ENCODE measurements at places on chromosomes 11 and 22. TPM values are rescaled to one million over a fixed set of nuclear protein-coding genes. Genes with fewer than 3 reads are reported as not detected.
A peak's percentile ranks its signal among the peaks of the same experiment; 100 is the strongest.

ZNRF3 gene
- 8.3 TPM for total RNA-seq

CYTH4 gene
- total RNA-seq: not detected

PGR gene
- total RNA-seq: 0.27 TPM

ENDOD1 gene
- total RNA-seq: 1.6 TPM

MMP12 gene
- total RNA-seq: not detected

CRYAB gene
- total RNA-seq: 0.64 TPM

PARVA gene
- 15.0 TPM for total RNA-seq

KLHL35 gene
- 41.4 TPM for total RNA-seq

GRCh38 chr11:12174477-12175143 is 64.2 kb downstream of the MICAL2 start:
- DNase-seq: no peak

DNA sequence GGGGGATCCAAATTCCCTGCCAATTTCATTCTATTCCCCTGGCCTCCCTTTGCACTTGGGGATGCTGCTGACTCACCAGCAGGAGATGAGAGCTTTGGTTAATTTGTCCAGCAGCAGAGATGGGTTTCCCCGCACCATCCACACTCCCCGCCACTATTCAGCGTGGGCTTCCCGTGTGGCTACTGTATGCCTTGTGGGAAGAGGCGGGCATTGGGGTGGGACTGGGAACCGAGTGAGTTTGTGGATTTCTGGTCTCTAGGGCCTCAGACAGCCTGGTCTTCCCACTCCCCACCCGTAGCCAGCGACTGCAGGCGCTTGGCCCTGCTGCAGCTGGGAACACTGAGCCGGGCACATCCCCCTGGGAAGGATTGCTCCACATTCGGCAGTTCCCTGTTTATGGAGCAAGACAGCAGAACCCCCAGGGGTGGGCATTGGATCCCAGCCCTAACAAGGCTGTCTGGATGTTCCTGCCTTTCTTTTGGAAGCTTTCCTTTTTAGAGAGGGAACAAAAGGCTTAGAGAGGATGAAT is 23.4 kb downstream of the KIAA1671 start:
- DNase-seq: no peak

GRCh38 chr11:112227471-112227870 is 1.2 kb downstream of the PTS start:
- DNase-seq: no peak

DNA sequence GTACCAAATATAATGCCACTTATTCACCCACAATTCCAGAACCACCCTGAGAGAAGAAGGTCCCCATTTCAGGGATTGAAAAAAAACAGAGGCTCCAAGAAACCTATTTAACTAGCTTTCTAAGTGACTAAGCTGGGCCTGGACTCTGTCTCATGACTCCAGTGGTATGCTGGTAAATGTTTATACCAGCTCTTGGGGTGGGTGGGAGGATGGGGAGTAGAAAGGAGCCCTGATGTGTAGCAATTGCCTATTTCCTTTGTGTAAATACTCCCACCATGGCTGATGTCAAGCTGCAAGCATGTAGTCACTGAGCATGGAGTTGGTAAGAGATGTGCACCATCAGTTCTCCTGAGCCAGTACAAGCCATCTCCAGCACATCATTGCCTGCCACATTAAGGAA is 2.8 kb downstream of the PRG3 start:
- DNase-seq: no peak

GRCh38 chr11:69242266-69242920 is 51.6 kb upstream of the MYEOV start:
- DNase-seq: peak; percentile 43

- no peak for DNase-seq
Measured at GRCh38 chr11:93464927-93465540, 78.2 kb downstream of the SMCO4 start.

GRCh38 chr11:17683377-17684161 is 35.8 kb upstream of the MYOD1 start:
- no peak for DNase-seq

DNA sequence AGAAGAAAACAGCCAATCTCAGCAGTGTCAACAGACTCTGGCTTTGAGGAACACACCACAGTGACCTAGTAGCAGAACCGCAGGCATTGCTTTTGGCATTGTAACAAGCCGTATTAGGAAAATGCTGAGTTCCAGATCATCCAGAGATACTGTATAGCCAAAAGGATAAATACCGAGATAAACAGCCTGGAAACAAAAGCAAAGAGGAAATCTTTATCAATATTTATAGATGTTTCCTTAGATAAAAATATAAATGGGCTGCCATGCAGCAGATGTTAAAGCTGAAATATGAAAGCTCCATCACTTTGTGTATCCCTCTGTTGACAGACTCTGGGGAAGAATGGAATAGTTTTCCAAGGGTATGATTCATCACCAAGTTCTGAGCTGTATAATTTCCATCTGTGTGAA is 98.9 kb upstream of the TP53AIP1 start:
- no peak for DNase-seq

DNA sequence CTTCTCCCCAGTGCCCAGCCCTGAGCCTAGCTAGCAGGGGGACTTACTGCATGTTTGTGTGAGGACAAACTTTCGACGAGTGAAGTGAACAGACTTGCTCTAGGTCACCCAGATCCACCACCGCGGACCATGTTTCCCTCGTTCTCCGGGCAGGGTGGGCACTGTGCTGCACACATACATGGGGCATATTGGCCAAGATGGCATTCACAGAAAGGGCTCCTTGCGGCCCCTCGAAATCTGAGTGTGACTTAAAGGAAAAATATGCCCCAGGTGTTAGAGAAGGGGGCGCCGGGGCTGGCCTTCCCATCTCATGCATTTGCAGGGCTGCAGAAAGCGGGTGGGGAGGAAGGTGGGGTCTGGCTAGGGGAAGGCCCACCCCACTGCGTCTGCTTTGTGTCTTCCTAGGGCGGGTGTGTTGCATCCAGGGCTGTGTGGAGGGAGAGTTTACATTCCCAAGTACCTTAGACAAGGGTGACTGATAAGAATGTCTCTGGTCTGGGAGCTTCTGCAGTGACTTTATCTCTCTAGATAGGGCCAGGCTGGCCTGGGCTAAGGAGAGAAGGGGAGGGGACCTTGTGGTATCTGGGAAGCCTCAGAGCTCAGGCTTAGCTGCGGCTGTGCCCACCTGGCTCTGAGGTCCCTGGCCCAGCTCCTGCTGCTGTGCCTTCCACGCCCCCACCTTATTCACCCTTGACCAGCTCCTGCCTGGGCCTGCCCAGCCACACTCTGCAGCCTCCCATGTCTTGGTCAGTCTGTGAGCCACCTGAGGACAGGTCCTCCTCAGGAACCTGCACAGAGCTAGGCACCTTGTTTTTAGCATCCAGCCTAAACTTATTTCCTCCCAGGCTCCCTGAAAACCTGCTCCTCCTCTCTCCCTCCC is 45.8 kb downstream of the LRRC32 start:
- DNase-seq: no peak

DNA sequence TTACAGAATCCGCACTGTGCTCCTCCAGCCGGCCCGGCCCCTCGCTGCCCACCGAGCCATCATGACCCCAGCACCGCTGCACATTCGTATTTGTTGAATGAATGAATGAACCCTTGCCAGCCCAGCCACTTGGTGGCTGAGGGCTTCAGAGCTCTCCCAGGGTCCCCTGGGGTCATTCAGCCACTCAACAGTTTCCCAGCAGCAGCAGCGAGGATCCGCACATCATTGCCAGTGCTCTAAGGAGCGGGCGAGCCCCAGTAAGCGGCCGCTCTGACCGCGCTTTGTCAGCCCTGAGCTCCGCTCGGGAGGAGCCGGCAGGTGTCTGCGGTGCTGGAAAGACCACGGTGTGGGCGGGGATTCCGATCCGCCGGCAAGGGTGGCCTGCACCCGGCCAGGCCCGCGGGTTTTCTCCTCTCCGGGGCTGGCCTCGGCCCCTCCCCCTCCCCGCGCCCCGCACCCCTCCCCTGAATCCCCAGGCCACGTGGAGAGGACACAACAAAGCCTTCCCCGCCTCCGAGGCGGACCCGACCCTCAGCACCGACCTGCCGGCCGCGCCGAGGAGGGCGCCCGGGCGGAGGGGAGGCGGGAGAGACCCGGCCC is 563 bp downstream of the BID start:
- peak; percentile 77 for DNase-seq

- no peak for DNase-seq
Measured at GRCh38 chr11:47928426-47928825, 51.9 kb upstream of the PTPRJ start.

GRCh38 chr11:2779499-2779980 is 79.7 kb upstream of the KCNQ1OT1 start:
- peak; percentile 22 for DNase-seq

GRCh38 chr22:30562366-30562765 is 12.1 kb downstream of the GAL3ST1 start:
- DNase-seq: no peak

DNA sequence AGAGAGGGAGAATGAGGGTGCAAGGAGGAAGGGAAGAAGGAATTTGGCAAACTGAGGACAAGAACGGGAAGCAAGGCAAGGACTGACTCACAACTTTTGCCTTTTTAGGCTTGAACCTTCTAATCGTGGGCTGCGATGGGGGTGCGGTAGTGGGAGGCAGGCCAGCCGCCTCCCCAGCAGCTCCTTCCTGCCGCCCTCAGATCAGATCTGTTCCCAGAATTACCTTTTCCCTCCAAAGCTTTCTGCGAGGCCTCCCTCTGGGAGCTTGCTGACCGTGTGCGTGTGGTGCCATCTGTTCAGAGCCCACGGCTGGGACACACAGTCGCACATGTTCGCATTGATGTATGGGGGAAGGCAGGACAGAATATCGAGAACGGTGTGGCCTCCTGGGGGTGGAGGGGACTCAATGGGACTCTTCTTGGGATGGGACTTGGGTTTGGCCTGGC is 86.9 kb upstream of the PARVA start:
- DNase-seq: peak; percentile 41

DNA sequence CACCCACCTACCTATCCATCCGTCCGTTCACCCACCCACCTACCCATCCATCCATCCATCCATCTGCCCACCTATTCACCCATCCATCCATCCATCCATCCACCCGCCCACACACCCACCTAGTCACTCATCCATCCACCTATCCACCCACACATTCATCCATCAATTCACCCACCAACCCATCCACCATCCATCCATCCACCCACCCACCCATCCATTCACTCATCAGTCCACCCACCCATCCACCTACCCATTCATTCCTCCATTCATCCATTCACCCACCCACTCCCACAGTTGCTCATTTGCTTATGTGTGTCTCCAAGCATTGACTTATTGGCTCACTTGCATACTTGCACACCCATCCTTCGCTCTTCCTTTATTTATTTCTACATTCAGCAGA is 50.1 kb downstream of the MYO7A start:
- DNase-seq: no peak

DNA sequence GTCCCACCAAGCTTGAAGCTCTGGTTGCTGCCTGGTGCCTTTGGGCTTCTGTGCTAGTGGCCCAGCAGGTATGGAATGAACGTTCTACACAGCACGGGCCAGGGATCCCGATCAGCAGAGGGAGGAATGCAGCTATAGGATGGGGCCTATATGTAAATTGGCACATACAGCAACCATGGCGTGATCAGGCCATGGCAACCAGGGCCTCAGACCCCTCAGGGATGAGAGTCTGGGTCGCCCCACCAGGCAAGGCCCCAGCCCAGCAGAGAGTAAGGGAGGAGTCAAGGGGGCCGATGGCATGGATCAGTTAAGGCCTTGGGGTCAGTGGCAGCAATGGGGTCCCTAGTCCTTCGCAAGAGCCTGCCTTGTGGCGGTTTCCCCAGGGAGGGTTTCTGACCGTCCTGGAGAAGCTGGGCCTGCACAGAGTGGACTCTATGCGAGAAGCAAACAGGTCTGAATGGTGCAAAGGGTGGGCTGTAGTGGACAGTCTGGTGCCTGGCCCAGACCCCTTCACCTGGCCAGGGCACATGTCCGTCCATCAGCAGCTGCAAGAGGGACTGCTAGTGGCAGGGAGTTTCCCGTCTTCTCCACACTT is 98.6 kb downstream of the RPS6KA4 start:
- DNase-seq: no peak

DNA sequence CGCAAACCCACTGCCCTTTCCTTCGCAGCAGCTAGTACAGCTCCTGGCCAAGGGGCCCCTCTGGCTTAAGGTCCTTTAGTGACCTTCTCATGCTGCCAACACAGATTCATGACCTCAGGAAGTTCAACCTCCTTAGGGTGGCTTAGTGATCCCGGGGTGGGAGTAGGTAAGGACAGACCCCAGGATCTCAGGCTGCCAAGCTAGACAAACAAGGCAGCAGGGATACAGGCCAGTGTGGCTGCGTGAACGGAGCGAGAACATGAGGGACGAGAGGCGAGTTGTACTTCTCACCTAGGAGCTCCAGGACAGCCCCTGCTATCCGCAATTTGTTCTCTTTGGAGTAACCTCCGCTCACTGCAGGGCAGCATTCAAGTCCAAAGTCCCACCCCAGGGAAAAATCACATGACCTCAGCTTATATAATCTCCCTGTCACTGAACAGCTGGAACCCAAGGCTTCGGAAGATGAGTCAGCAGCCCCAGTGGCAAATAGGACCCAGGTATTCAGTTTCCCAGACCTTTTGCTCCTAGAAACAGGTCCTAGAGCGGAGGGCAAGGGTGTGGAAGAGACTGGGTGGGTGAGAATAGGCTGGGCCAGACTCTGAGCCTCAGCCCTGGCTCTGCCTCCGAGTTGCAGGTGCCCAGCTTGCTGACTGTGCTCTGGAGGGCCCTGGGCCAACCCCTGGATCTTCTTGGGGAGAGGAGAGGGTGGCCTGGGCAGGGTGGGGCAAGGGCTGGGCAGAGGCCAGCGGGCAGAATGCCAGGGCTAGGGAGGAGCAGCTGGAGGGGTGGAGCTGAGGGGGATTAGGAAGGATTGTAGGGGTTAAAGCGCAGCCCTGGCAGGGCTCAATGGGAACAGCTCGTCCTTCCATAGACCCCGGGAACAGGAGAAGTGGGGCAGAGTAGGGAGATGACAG is 13.1 kb downstream of the USP2 start:
- no peak for DNase-seq

DNA sequence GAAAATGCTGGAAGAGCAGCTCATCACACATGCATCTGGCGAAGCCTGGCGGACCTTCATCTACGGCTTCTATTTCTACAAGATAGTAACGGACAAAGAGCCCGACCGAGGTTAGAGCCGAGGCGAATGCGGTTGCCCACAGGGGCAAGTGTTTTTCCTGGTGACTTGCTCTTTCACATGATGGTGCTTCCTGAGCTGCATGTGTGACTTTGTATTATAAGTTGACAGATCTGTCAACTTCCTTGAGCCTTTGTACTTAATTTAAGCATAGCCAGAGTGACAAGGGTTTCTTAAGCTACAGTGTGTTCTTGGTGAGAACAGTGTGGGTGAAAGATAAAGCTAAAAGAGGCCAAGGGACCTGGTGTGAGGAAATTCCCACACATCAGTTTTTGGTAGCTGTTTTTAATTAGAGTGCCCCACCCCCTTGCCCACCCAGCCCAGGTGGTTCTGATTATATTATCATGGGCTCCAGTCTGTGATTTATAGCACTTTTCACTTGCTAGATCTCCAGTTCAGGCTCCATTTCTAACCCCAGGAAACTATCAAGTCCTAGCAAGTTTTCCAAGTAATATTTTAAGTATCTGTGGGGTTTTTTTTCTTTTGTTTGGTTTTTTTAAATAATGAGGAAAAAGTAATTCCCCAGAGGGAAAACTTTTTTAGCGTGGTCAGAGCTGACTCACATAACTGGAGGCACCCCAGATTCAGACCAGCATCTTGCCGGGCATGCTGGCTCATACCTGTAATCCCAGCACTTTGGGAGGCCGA is 68.0 kb upstream of the YWHAH start:
- no peak for DNase-seq

Data from glutamatergic neuron (in vitro differentiated cells).